ENCODE measurements at places on chromosomes 11 and 22.

DNA sequence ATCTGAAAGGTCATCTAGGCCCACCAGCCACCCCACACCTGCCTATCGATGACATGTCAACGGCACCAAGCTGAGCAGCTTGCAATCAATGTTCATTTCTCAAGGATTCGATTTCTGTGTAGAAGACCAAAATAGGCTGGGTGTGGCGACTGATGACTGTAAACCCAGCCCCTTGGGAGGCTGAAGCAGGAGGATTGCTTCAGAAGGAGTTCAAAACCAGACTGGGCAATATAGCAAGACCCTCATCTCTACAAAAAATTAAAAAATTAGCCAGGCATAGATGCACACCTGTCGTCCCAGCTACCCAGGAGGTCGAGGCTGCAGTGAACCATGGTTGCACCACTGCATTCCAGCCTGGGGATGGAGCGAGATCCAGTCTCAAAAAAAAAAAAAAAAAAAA, 108.7 kb downstream of the MICAL3 start:
- DNase-seq, result no peak

- no peak for DNase-seq
Observed at GRCh38 chr11:10941871-10942270, 84.0 kb upstream of the ZBED5 start.

DNA sequence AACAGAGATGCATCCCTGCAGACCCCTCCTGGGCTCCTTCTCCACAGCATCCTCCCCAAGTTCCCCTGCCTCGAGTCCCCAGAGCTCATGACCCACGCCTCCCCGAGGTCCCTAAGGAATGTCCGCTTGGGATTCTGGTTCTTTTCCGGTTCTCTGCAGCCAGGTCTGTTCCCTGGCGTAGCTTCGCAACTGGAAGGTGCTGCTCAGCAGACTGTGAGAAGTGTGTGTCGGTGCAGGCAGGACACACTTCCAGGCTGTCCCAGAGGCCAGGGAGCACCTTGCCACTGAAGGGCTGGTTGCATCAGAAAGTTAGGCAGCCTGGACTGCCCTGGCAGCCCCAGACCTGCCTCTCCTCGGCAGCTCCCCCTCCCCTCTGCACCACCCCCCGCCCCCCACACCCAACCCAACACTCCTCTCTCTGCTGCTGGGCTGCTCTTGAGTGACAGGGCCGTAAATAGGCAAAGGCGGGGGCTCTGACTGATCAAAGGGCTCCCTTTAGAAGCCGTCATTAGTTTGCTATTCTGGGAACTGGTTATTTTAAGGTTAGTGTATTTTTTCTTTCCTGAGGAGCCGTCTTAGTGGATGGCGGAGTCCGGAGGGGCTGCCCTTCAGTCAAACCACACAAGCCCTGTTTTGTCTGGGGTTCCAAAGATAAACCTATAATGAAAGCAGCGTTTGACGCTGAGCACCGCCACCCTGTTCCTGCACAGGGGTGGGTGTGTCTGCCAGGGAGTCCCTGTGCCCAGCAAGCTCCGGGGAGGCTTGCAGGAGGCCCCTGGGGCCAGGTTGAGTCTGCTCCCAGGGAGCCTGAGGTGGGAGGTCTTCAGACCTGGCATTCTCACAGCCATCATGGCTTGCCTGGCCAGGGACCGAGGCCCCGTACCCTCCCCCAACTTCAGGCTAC, 88.6 kb upstream of the KCNQ1OT1 start:
- DNase-seq, result no peak

DNA sequence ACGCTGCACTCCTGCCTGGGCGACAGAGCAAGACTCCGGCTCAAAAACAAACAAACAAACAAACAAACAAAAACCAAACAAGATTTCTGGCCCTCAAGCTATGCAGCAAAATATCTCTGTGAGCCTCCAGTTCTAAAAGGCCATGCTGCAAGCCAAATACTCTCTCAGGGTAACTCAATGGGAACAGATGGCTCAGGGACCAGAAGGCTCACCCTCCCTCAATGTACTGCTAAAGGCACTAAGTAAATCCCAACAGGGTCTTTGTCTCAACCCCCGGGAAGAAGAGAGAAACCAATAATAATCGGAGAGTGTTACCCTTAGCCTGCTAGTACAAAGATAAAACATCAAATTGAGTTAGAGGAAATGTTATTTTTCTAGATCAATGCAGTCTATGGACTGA, 119.7 kb upstream of the ZC3H12C start:
- DNase-seq, result no peak

GRCh38 chr22:37277384-37277783, 4.9 kb upstream of the CYTH4 start:
- DNase-seq, result no peak

- DNase-seq, result no peak
Observed at GRCh38 chr11:75762885-75763284, 5.7 kb upstream of the DGAT2 start.

DNA sequence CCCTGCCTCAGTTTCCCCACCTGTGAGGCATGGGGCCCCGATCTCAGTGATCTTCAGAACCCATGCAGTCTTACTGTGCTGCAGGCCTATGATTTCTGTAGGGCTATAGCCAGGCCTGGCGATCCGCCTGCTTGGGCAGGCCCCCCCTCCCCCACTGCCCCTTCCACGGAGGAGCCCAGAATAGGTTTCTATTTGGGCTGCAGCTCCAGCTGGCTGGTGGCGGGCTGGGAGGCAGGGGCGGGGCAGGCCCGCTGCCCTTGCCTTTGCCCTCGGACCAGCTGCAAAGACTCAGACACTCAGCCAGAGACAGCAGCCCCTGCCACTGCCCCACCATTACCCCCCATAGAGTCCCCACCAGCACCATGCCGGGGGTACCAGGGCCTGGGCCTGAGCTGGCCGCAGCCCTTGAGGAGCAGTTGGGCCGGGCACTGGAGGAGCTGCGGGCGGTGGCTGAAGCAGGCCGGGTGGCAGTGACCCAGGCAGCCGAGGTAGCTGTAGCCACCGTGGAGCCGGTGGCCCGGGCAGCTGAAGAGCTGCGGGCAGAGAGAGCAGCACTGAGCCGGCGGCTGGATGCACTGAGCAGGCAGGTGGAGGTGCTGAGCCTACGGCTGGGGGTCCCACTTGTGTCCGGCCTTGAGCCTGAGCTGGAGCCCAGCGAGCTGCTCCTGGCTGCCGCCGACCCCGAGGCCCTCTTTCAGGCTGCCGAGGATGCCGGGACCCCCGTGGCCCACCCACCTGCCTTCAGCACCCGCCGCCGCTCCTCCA, 12.2 kb downstream of the SMTN start:
- no peak for DNase-seq

- no peak for DNase-seq
Observed at GRCh38 chr22:44107340-44107739, 73.4 kb upstream of the PARVG start.

- no peak for DNase-seq
Observed at GRCh38 chr11:1888347-1888753, 3.3 kb downstream of the PRR33 start.

DNA sequence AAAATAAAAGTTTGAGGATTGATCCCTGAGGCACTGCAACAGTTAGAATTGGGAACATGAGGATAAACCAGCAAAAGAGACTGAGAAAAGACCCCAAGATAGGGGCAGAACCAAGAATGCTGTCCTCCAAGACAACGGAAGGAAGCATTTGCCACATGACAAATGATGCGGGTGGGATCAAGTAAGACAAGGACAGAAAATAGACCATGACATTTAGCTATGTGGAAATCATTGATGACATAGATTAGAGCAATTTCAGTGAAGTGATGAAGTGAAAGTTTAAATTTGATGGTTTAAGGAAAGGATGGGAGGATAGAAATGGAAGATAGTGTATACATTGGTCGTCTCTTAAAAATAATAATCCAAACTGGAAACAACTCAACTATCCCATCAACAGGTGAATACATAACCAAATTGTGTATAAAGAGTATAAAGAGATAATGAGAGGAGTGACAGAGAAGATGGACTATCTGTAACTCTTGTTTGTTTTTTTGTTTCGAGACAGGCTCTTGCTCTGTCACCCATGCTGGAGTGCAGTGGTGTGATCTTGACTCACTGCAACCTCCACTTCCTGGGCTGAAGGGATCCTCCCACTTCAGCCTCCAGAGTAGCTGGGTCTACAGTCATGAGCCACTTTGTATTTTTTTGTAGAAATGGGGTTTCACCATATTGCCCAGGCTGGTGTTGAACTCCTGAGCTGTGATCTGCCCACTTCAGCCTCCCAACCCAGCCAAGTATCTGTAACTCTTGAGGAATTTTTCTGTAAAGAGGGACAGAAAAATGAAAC, 48.7 kb upstream of the FDX1 start:
- DNase-seq, result no peak

DNA sequence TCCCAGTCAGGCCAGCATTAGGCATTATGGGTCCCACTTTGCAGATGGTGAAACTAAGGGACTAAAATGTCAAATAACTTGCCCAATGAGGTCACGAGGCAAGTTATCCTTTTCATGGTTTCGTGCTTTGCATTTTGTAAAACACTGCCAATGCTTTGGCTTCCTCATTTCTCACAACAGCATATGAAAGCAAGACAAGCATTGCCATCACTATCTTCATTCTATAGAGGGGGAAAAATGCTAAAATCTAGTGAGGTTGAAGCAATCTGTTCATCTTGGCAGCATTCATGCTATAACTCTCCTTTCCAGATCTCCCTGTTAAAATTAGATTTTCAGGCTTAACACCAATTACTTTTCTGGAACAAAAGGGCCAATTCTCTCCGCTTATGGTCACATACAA, 14.8 kb downstream of the FAM181B start:
- DNase-seq, result no peak

GRCh38 chr11:104713401-104713800, 184.9 kb downstream of the CASP12 start:
- DNase-seq, result no peak

DNA sequence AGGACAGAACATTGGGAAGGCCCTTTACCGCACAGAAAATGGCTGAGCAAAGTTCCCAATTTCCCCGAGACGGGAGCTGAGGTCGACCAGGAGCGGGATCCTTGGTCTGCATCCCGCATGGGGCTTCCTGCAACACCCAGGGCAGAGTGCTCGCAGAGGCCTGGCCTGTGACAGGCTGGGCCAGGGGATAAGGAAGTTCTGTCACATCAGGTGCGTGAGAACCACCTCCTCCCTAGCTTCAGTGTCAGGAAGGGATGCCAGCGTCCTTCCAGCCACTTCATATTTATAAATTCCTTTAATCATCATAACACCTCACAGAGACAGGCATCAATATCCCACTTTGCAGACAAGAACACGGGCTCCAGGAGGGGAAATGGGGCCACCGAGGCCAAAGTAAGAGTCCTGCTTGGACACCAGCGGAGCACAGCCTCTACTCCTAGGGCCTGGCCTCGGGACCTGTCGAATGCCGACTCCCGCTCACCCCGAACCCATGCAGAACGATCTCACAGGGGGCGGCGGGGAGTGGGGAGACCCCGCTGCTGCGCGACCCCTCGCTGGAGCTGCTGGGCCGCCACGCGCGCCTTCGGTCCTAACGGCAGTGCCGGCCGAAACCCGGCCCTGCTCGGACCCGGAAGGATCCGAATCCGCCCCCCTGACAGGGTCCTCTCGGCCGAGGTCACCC, 532 bp downstream of the BET1L start:
- no peak for DNase-seq

GRCh38 chr11:1053121-1053901, 16.8 kb upstream of the MUC6 start:
- DNase-seq, result no peak

DNA sequence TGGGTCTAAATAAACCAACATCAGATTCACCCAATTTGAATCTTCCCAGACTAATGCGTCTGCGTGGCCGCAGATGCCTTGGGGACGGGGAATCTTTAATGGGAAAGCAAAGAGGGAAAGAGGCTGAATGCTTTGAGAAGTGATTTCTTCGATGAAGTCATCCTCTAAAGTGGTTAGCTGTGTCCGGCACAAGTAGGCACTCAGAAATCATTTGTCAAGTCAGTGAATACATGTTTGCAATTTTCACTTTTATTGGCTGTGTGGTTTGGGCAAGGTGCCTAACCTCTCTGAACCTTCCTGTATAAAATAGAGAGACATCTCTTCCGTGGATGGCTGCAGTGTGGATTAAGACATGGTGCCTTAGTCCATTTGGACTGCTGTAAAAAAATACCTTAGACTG, 19.7 kb upstream of the IFT27 start:
- no peak for DNase-seq

GRCh38 chr11:86715611-86716010, 43.2 kb upstream of the ME3 start:
- no peak for DNase-seq

- no peak for DNase-seq
Observed at GRCh38 chr11:701741-702461, 4.1 kb upstream of the EPS8L2 start.

DNA sequence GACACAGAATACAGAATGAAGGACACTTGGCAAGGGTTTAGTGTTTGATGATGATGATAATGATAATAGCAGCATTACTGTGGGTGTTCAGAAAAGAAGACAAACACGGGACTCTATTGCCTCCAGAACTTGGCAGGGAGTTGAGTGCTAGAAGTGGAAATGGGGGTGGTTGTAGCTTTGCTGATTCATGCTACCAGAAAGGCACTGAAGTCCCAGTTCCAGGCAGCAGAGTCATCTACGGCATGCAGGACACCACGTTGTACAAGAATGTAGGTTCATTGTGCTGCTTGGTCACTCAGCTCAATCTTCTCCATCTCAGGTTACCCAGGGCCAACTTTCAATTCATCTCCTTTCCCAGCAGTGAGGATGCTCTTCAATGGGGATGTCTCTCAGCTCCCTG, 115.7 kb downstream of the NTM start:
- no peak for DNase-seq

DNA sequence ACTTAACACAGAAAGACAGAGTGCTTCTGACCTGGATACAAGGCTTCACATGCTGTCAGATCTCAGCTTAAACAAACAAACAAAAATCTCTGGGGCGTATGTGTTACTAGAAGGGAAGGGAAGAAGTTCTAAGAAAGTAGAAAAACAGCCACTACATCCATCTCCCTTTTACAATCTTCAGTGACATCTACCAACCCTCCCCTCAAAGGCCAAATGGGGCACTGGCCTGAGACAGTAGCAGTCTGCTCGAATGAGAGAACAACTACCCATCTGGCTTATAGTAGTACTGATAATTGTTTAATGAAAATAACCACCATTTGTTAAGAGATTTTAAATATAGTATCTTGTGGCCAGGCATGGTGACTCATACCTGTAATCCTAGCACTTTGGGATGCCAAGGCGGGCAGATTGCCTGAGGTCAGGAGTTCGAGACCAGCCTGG, 29.4 kb downstream of the CCDC83 start:
- DNase-seq, result no peak

DNA sequence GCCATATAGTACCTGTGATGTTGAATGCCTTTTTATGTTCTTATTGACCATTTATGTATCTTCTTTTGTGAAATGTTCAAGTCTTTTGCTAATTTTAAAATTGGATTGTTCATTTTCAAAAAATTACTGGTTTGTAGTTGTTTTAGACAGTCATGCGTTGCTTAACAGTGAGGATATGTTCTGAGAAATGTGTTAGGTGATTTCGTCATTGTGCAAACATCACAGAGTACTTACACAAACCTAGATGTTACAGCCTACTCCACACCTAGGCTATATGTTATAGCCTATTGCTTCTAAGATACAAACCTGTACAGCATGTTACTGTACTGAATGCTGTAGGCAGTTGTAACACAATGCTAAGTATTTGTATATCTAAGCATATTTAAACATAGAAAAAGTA, 32.5 kb downstream of the PDE3B start:
- no peak for DNase-seq

- DNase-seq, result no peak
Observed at GRCh38 chr11:43397251-43397650, 38.5 kb downstream of the TTC17 start.

- DNase-seq, result no peak
Observed at GRCh38 chr22:44574057-44574639, 76.1 kb upstream of the RTL6 start.

- no peak for DNase-seq
Observed at GRCh38 chr11:4465407-4465806, 16.3 kb downstream of the OR52K2 start.

Measured in stimulated activated CD8-positive, alpha-beta memory T cell treated with anti-CD3 and anti-CD28 coated beads, Interleukin-12 subunit alpha, Interleukin-12 subunit beta, amount 100 ng/mL, for 1 hour (primary cell).